SW480 (cell line): ENCODE measurements at places on chromosomes 6 and 20.

DNA sequence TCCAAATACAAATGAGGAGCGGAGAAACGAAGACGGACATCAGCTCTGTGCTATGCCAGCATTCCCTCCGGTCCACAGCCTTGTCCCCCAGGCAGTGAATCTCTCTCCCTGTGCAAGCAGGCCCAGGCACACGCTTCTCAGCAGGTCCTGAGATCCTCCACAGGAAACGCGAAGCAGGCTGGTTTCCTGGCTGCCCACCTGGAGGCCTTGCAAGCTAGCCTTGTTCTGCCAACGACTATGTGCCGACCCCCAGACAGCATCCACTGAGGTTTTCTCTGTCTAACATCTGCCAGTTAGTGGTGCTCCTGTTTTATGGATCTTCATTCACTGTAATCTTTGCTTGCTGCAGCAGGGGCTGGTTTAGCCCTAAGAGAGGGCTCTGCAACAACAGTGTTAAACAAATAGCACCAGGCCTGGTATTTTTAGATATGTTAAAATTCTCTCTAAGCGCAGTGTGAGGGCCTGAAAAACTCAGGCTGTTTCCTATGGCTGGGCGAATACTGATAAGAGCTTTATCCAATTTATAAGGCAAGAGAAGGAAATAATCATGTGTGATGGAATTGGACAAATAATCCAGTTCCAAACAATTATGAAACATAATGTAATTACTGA lies 386.0 kb upstream of the ARID1B start:
- no peak for DNase-seq

DNA sequence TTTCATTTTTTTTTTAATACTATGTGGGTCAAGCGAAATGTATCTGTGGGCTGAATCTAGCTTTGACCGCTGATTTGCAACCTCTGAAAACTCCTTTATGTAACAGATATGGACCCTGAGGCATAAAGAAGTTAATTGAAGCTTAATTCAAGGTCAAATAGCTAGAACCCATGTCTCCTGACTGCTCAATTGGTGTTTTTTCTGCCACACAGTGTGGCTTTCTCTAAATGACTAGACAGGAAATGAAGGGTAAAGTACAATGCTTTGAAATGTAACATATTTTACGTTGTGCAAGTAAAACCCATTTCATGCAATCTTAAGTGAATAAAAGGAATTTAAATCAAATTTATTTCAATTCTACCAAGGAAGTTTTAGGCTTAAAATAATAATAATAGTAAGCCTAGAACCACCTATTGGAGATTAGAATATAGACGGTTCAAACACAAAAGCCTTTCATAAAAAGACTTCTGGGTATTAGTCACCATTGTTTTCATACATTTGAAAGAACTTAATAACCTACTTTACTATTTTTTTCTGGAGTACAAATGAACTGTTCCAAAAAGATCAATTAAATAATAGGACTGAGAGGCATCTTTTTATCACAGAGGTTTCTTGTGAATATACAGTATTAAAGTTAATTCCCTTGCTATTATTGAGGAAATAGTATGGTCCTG lies 279.8 kb downstream of the EPHA7 start:
- no peak for DNase-seq

GRCh38 chr6:128659878-128660622 lies 139.7 kb upstream of the PTPRK start:
- DNase-seq: no peak

DNA sequence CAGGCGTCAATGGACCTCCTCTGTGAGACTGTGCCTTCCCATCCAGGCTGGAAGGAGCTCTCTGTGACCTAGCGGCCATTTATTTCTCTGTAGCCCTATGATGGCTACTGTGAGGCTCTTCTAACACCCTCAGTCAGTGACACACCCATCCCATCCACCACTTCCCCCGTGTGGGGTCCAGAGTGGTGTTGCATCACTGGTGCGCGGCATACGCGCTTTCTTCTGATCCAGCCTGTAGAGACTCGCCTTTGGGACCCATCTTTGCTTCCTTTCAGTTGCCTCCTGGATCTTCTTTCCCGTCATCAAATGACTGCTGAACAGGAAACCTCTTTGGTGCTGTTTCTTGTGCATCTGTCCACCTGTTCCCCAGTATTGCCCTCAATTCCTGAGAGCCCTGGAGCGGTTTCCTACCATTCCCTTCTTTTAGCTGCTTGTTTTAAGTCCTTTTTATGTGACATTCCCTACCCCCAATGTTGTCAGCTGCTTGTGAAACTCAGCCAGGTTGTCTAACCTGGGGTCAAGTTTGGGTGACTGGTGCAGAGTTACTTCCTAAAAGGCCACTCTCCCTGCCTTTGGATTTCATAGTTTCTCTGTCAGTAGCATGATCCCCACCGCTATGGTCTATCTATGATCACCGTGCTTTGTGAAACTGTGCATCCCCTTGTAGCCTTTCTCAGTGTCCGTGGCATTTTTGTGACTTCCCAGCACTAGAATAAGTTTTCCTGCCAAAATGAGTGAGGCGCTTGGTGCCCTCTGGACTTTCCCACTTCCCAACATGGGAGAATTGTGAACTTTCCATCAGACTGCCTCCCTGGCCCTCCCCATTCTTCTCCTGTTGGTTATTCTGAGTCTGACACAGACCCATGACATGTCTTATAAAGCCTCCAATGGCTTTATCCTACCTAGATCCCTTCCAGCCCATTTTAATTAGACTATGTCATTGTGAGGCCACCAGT lies 5.7 kb downstream of the PRR3 start:
- DNase-seq: no peak

DNA sequence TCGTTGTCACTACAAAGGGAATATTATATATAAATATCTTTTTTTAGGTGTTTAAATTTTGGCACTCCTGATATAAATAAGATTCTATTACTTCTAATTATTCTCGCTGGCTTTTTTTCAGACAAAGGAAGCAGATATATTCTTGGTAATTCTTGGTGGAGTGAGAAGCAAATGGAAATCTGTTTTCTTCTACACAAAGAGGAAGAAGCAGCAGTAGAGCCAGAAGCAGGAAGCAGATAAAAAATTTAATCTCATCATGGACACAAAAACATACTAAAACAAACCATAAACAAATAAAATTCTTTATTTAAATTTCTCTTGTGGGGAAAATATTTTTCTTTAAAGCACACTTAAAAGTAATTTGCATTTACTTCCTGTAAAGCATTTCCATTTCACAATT lies 3.7 kb upstream of the KIAA0319 start:
- no peak for DNase-seq

DNA sequence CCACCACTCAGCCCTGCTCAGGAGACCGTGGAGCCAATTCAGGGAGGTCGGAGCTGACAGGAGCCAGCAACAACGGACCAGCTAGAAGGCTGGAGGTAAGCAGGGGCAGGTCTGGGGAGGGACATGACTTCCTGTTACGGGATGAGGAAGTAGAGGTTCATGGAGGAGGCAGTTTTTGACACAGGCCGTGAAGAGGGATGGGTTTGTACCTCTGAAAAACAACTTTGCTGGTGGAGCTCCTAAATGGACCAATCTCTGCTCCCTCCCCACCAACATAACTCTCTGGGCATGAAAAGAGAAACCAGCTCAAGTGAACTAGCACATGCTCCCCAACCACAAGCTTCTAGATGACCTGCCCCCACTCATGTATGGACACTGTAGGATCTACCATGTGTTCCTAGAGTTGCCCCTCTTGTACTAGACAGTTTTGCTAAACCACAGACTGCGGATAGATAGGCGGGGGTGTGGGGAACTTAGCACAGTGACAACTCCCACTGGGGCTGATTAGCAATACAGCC lies 31.4 kb downstream of the RALGAPA2 start:
- no peak for DNase-seq

- no peak for DNase-seq
Observed at GRCh38 chr6:21987501-21987957, 309.3 kb downstream of the PRL start.

- no peak for DNase-seq
Observed at GRCh38 chr20:51122931-51123658, 100.2 kb upstream of the KCNG1 start.

GRCh38 chr6:161186173-161186769 lies 87.6 kb downstream of the AGPAT4 start:
- DNase-seq: no peak

- DNase-seq: no peak
Observed at GRCh38 chr20:22523128-22523498, 61.3 kb downstream of the FOXA2 start.
